SW 1271 (cell line): ENCODE measurements at places on chromosomes 5 and 9.

- DNase-seq, result no peak
These were observed 7.2 kb upstream of the LHFPL2 start for GRCh38 chr5:78655746-78656290.

DNA sequence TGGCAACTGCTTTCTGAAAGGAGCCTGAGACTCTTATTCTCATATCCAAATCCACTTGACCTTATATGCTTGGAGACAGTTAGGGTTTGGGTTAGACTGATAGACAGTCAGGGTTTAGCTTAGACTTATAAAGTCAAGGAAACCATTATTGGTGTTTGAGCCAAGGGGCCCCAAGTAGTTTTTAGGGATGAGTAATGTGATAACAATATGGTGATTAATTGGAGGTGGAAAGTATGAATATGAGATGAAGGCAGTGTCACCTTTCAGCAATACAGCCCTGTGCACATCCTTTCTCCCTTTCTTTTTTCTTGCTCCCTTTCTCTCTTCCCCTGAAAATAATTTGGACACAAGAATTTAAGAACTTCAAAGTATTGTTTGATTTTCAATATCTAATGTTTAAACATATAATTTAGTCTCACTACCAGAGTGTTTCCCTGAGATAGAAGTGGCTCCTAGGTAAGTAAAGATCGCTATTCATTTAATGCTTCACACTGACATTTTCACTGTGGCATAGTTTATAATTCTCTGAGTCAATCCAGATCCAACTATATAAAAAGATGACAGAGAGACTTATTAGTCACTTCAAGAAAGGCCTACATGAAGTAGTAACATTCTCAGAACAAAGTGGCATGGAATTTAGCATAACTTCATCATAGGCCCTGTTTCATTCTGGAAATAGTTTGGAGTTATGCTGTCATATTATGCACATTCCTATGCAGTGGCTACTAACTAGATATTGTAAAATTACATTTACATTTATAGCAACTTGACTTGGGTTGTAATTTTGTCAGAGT, 200.8 kb downstream of the CHSY3 start:
- no peak for DNase-seq

DNA sequence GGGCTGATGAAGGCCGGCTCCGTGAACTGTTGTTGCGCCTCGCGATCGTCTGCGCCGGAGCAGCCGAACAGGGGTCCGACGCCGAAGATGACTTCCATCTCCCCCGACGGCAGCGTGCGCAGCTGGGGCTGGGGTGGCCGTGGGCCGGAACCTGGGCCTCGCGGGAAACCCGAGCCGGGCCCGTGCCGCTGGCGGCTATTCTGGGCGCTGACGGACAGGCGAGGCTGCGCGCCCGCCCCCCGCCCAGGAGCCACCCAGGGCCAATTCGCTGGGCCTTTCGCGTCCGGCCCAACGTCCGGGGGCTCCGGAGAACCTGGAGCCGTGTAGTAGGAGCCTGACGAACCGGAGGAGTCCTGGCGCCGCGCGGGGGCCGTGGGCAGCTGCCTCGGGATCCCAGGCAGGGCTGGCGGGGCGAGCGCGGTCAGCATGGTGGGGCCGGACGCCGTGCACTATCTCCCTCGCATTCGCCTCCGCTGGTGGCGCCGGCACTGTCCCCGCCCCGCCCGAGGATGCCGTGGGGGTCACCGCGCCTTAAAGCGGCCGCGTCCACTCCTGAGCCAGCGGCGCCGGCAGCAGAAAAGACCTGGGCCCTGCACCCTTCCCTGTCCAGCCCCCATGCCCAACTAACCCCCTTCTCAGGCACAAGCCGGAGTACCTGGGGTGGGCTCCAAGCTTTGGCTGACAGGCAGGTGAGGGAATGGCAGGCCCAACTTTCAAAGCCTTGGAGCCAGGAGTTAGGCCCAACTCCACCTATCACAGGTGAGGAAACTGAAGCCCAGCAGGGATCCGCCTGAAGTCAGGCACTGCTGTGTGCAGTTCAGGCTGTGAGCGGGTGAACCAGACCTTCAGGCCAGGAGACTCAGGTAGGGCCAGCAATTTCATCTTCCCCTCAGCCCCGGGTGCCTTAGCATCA, at the start of gene PROB1:
Gene PROB1, minus strand, starts transcription at position 451 of the 913 bp plus-strand sequence. Its CDS starts 23 bp downstream, at position 428.
- no peak for DNase-seq

GRCh38 chr9:4371108-4371507, 71.2 kb upstream of the GLIS3 start:
- DNase-seq, result no peak

- no peak for DNase-seq
These were observed 83.0 kb downstream of the NTNG2 start for GRCh38 chr9:132244582-132245455.

DNA sequence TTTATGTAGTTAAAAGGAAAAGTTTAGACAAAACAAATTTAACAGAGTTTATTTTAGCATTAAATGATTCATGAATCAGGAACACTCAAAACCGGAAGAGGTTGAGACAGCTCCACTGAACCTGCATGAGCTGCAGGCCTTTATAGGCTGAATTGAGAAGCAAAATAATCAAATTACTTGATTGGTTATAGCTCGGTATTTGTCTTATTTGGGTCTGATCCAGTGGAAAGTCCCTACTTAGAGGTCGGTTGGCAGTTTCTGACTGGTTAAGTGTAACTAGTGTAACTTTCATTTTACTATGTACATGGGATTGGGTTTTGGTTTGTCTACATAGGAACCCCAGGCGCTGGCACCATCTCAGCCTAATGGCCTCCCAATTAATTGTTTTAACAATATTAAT, 74.1 kb upstream of the PIK3R1 start:
- no peak for DNase-seq

DNA sequence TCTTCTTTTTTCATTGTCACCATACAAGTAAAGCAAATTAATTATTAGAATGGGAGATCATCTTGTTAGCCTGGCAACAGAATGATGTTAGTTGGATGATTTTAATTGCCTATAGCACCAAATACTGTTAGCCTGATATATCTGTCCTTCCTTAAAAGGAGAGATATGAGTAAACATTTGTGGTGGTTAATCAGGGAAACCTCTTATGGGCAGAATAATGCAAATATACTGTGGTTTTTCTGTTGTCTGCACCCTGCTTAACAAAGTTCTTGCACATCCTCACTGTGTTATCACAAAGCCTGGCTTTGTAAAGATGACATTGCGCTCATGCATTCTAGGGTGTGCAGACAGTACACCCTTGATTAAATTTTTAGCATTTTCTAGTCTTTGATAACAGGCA, 254.9 kb upstream of the SMC2 start:
- no peak for DNase-seq
